ENCODE measurements at places on chromosomes 3 and 15. TPM values are rescaled to one million over a fixed set of nuclear protein-coding genes. Genes with fewer than 3 reads are reported as not detected.
A peak's percentile ranks its signal among the peaks of the same experiment; 100 is the strongest.

Gene CD86
- not detected for total RNA-seq

Gene NOX5
- total RNA-seq = 0.64 TPM

DNA sequence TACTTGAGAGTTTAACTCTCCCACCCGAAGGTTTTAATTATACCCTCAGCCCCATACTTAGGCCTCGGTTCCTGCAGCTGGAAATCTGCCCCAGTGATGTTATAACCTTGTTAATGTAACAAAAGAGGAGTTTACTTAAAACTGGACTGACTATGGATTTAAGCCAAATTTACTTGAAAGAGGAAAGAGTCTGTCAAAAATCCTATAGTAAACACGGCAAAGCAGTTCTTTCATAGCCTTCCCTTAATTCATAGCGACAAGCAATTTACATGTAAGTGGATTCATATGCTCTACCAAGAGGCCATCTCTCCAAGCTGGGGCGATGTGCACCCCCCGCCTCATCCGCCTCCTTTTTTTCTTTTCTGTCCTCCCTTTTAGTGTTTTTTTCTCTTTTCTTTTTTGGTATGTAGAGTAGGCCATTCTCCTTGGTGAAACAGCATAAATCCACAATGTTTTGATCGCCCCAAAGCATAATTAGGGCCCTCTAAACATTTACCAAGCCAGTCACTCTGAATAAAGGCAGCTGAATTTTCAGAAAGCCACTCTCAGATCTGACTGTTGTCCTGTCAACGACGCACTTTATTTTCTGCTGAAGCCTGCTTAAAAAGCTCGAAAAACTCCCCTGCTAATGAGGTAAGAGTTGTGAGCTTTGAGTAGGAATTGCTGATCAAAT lies 373.1 kb upstream of the WNT5A start:
- DNase-seq = no peak

DNA sequence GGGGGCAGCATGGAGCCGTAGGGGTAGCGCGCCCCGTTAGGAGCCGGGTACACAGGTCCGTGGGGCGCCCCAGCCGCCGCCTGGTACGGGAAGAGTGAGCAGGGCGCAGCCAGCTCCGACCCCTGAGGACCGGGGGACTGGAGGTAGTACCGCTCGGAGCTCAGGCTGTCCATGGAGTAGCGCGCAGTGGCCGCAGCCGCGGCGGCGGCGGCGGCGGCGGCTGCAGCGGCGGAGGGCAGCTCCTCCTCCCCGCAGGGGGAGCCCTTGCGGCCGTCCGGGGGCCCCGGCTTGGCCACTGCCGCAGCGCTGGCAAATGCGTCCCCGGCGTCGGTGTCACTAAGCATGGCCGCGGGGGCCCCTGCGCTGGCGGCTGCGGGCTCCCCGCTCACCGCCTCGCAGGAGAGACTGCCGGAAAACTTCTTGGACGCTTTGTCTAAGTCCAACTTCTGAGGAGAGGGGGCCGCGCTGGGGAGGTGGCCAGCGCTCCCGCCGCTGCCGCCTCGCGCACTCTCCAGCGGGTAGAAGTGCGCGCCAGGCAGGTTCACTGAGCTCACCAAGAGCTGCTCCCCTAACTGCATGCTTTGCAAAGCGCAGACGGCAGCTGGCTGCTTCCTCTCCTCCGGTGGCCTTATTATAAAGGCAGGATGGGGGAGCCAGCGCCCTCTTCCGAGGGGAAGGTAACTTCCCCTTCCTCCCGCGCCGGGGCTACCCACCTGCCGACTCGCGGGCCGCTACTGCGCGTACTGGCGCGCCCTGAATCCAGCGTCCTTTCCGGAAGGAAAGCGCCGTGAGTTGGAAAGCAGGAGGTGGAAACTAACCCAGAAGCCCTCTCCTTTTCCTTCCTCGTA lies at the start of gene EOMES:
Gene EOMES, minus strand, starts transcription at position 607 of the 848 bp plus-strand sequence. Its CDS starts 29 bp downstream, at position 578.
- DNase-seq = no peak

- peak; percentile 43 for DNase-seq
These were observed 303.0 kb downstream of the RBMS3 start for GRCh38 chr3:29583861-29584260.

Gene OXSM
- total RNA-seq = 8.2 TPM

DNA sequence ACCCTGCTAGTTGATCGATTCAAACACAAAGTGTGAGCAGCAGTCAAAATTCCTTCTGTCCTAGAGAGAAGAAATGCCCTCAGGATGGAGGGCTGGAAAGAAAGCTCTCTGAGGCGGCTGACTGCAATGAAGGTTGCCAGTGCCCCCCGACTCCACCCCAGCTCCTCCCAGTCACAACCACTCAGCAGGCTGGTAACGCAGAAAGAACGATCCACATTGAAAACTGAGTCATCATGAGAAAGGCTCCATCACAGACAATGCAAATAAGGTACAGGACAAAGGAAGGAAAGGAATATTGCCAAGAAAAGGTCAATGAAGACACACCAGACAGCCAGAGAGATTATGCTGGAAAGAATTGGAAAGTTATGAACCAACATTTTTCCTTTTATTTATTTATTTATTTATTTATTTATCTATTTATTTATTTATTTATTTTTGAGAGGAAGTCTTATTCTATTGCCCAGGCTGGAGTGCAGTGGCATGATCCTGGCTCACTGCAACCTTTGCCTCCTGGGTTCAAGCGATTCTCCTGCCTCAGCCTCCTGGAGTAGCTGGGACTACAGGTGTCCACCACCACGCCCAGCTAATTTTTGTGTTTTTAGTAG lies 17.4 kb upstream of the VGLL4 start:
- DNase-seq = no peak

DNA sequence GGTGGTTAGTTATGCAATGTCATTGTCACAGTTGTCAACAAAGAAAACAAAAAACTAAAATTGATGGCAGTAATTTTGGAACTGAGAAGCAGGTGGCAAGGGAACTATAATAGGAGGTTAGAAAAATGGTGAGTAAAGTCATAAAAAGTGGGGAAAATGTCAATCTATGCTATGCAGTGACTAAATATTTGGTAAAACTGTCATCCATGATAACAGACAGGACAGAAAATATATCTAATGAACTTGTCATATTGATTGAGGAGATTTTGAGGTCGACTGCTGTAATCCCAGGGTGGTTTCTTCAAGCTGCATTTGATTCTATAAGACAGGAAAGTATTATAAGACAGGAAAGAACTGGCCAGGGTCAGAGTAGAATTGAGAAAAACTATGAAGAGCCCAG lies 998.4 kb downstream of the IGSF11 start:
- no peak for DNase-seq

DNA sequence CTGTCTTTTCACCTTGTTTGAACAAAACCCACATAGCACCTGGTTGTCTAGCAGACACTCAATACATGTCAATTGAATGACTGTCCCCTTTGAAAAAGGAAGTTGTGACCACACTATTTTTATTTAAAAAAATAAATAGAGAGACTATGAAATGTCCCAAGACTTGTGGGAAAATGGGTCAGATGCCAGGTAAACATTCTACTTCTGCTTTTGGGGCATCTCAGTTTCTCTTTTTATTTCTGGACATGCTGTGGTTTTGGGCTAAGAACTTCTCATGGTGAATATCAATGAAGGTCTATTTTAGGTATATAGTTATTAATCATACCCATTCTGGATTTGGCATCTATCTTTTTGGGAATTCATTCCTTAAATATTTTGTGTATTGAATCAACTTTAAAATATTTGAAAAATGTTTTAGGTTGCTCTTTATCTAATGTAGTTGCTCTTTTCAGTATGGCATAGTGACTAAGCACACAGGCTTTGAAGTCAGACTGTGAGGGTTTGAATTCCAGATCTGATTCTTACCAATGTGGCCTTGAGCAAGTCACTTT lies 4.4 kb downstream of the TMEM45A start:
- DNase-seq = peak; percentile 28

Gene MESP1
- under 0.01 TPM for total RNA-seq

Gene ZPLD1
- 0.43 TPM for total RNA-seq

Gene HLTF
- 56.6 TPM for total RNA-seq

GRCh38 chr3:62699728-62700127 lies 175.5 kb downstream of the CADPS start:
- no peak for DNase-seq

DNA sequence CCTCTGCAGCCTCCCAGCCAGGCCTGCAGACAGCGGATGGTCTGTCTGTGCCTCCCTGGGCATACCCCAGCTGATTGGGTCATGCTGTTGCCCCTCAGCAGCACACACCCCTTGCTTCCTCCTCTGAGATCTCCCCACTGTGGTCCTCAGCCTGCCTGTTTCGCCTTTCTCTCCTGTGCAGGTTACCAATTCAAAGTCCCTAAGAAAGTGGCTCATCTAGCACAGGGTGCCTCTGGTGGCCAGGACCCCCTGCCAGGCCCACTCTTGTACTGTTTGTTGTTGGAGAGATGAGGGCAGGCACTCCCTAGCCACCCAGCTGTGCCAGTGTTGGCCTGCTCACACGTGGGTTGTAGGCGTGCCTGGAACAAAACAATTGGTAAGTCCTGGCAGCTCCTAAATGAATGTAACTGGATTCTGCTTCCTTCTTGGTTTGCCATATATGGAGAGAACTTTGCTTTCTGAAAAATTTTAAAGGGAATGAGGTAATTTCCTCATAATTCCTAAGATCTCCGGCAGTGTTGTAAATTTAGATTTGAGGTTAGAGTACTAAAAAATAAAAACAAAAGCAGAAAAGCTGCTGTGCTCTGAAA lies 213.2 kb upstream of the IL12A start:
- peak; percentile 82 for DNase-seq

GRCh38 chr3:122782804-122783203 lies 10.8 kb downstream of the HSPBAP1 start:
- DNase-seq = no peak

GRCh38 chr3:138348754-138349739 lies 668 bp downstream of the MRAS start:
- DNase-seq = peak; percentile 14

Gene ITIH1
- not detected for total RNA-seq

- no peak for DNase-seq
These were observed 32.0 kb downstream of the SV2B start for GRCh38 chr15:91132079-91132478.

DNA sequence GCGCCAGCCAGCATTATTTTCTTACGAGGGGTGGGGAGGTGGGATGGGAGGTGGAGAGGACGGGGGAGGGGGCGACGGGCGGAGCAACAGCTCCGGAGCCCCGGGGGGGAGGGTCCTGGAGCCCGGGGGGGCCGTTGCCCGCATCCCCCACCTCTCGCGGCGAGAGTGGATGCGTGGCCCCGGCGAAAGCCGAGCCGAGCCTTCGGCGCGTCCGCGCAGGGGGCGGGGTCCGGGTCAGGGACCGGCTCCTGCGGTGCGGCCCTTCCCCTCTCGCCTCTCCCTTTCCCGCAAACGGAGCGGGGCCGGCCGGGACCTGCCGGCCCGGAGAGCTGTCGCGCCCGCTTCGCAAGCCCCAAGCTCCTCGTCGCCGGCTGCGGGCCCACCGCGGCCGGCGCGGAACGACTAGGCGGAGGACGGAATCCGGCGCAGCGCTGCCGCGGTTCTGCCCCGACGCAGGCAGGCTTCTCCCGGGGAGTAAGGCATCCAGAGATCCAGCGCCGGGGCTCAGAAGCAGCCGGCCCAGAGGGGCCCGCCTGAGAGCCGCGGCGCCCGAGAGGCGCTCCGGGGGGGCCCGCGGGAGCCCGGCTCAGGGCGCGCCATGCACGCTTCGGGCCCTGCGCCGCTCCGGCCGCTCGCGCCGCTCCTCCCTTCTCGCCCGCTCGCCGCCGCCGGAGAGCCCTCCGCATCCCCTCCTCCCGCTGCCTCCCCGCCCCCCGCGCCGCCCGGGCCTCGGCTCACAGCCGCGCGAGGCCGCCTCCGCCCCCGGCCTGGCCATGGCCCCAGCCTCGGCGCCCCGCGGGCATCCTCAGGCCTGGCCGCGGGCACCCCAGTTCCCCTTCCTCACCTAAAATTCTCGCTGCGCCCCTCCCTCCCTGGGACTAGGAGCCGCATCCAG lies 459 bp upstream of the ADCY5 start:
- peak; percentile 8 for DNase-seq

Gene UCN2
- total RNA-seq = 6.0 TPM

DNA sequence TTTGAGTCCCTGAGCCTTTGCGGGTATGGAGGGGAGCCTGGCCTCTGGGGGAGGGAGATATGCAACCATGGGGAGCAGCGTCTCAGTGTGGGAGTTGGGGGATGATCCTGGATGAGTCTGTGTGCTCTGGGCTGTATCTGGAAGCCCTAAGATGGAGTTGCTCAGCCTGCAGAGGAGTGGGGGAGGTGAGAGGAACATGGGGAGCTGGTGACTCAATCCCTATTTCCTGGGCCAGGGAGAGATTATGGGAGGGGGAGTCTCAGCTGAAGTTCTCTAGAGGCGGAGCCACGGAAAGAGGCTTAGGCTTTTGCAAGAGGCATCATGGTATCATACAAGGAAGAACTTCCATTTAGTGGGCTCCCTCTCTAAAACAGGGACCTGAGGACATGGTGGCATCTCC lies 59.5 kb upstream of the TMEM115 start:
- DNase-seq = peak; percentile 22

GRCh38 chr3:124158168-124158881 lies 166.4 kb upstream of the ROPN1 start:
- no peak for DNase-seq

DNA sequence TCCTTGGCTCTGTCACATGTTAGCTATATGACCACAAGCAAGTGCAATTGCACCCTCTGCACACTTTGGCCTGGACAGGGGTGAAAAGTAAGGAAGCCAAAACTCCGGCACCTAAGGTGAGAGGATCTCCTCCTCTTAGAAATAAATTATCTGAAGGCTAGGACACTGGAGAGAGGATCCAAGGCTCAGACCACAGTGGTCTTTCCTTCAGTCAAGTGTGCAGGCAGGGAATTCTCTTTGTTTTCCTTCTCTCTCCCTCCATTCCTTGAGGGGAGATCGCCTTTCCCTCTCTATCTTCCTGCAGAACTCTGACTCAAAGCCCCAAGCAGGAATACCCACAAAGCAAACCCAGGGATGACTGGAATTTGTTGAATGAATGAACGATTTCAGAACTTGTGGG lies 3.1 kb upstream of the MEGF11 start:
- DNase-seq = no peak

- DNase-seq = peak; percentile 59
These were observed 3.5 kb downstream of the TEX55 start for GRCh38 chr3:119149484-119149883.

DNA sequence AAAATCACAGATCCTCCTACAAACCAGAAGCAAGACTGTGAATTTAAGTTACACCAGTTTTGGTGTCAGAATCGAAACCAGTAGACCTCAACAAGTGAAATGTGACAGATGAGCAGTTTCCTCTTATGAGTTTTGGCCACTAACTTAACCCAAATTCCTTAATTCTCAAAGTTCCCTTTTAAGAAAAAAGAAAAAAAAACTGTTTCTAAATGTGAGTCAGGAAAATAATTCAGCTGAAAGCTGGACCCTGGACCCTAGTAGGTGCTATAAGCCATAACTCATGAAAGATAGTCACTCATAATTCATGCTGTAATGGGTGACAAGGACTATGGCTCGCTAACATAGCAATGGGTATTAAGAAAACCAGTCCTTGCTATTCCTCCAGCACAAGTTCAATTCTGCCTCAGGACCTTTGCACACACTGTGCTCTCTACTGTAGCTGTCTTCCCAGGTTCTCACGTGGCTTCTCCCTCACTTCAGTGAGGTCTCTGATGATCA lies 9.0 kb upstream of the THRB start:
- DNase-seq = no peak

Gene SPTSSB
- total RNA-seq = not detected

- no peak for DNase-seq
These were observed 46.9 kb downstream of the TBL1XR1 start for GRCh38 chr3:177150218-177150916.

Gene HGD
- total RNA-seq = 0.43 TPM

Gene RHCG
- not detected for total RNA-seq

Data from fibroblast of villous mesenchyme (primary cell).